ENCODE measurements at places on chromosomes 16 and 17.

DNA sequence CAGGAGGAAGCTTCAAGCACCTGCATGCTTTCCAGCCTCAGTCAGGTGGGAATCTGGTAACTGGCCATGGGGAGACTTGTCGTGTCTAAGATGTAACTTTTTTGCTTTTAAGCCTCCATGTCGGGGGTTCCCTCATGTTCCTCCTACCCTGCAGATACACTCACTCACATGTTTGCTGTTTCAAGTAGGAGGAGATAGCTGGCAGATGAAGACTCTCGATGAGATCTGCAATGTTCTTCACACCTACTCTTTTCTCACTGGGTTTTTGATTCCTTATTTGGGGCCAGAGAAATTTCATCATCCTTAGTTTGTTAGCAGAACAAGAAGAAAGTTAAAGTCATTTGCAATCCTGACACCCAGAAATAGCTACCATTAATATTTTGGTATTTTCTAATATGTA is 24.7 kb downstream of the UTP4 start:
- DNase-seq = no peak

GRCh38 chr17:79062691-79063090 is 11.9 kb upstream of the ENGASE start:
- no peak for DNase-seq

GRCh38 chr17:73466704-73467433 is 155.1 kb upstream of the CDC42EP4 start:
- DNase-seq = no peak

GRCh38 chr16:15620611-15621195 is 22.3 kb downstream of the MARF1 start:
- DNase-seq = no peak

DNA sequence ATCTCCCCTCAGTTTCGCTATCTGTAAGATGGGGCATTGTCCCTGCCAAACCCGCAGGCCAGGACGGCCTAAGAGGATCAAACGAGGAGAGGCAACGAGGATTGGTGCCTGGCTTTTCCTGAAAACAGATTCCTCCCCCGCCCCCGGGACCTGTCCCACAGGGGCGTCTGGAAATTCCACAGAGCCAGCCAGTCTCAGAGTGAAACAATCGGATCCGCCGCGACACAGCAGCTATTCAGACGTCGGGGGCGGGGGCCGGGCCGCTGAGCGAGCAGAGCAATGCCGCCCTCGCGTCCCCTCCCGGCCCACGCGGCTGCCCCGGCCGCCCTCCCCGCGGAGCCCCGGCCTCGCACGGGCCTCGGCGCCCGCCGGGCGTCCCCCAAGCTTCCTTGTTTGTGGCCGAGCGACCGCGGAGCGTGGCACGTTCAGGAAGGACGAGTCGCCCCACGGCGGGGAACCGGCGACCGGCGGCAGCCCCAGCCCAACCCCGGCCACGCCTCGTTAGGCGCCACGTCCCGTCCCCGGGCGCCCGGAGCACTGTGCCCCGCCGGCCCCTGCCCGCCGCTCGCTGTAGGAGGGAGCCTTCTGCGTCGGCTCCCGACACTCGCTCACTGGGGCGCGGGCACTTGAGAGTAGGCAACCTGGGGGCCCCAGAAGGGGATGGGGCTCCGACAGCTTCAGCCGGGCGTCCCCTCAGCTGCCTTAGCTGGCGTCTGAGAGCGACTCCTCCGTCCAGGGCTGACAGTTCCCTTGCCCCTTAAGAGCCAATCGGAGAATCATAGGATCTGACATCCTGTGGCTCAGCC is 29.6 kb upstream of the PHOSPHO1 start:
- DNase-seq = peak; percentile 49

DNA sequence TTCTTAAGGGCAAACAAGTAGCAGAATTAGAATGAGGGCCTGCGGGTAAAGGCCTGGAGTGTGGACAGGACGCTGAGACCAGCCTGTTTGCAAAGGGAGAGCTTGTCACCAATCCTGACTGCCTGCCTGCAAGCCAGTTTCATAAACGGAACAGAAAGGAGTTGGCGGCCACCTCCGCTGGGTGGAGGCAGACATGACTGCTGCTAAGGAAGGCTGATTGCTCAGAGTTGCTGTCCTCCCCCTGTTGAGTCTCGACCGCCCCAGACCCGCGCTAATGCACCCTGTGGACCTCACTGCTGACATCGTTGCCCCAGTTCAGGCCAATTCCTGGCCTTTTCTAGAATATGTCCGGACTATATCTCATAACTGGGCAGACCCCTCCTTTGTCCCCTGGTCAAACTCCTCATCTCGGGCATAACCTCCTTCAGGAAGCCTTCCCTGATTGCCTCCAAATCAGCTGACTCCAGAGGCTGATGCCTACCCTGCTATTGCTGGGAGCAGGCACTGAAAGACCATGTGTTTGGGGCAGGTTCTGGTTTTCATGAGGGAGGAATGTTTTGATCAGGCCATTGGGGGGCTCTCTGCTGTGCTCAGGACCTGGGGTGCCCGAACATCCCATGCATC is 153.0 kb upstream of the CIBAR2 start:
- DNase-seq = no peak

Data from activated CD4-positive, alpha-beta memory T cell treated with anti-CD3 and anti-CD28 coated beads, Interleukin-2, amount 10 ng/mL, durations not matched to agents 7 days and 5 days (primary cell).